NCI-H1105 (cell line): ENCODE measurements at places on chromosomes 3 and 15.

- no peak for DNase-seq
Measured at GRCh38 chr3:143848704-143849103, 436 bp upstream of the SLC9A9 start.

GRCh38 chr3:9179826-9180763 is 69.4 kb downstream of the SRGAP3 start:
- no peak for DNase-seq

- no peak for DNase-seq
Measured at GRCh38 chr3:86958534-86958933, 32.4 kb downstream of the VGLL3 start.

DNA sequence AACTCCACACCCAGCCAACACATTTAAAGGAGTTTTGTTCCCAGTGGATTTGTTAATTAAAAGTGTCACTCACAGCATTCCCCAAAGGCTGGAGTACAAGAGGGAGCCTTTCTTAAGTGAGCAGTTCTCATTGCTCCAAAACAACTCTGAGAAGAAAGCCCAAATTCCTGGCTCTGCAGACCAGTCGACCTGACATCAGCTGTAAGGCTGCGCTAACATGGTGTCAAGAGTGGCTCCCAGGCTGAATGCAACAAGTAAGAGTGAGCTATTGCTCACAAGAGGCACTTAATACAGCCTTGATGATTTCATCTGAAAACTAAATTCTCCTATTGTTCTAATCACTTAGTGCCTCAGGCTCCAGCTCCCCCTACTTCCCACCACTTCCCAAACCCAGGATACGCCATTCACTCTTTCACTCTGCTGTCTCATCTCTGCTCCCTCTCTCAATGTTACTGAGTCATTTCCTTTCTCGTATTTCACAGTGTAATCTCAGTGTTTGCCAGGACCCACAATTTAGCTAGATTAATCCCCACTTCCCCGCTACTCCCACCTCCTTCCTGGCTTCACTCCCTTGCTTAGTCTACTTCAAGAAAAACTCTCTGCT is 81.8 kb downstream of the WWTR1 start:
- peak; percentile 17 for DNase-seq

DNA sequence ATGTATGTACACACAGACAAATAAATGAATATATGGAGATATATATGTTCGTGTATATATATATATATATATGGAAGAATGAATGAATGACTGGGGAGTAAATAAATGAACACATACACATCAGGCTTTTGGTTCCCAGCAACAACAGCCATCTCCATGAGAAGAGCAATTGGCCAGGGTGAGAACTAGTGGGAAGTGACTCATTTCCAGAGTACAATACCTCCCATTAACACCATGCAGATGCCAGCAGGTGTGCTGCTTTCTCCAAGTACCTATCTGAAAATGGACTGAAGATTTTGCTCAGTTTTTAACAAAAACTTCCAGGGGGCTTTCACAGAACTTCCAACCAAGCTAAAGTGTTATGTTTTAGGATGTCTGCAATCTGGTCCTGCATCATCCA is 179.8 kb upstream of the SLC2A2 start:
- DNase-seq: no peak

DNA sequence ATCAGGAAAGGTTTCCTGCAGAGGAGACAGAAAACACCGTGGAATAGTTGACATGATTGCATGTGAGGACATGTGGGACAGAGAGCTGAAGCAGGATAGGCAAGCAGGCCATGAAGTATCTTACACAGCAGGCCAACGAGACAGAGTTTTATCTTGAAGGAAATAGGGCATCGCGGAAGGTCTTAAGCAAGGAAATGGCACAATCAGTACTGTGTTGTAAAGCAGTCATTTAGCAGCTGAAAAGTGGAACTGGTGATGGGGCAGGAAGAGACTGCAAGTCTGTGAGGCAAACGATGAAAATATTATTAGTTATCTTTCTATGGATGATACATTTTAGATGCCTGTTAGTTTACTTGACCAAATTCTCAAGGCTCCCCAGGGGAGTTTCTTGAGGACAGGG is 535.1 kb downstream of the SOX2 start:
- DNase-seq: no peak
